ENCODE measurements at places on chromosomes 16 and 17. TPM values are rescaled to one million over a fixed set of nuclear protein-coding genes. Genes with fewer than 3 reads are reported as not detected.

ATP5PD gene
- 231 TPM for total RNA-seq

KRT39 gene
- 2.4 TPM for total RNA-seq

TMEM100 gene
- 1.2 TPM for total RNA-seq

- no peak for DNase-seq
Measured at GRCh38 chr16:2208308-2208707, 2.4 kb downstream of the BRICD5 start.

- DNase-seq: peak; percentile 13
Measured at GRCh38 chr16:24525970-24526559, 13.3 kb upstream of the RBBP6 start.

Data from umbilical cord (tissue), 2 donors.